CD4-positive, alpha-beta T cell treated with Interleukin-4 for 4 hours (primary cell): ENCODE measurements at places on chromosomes 2 and 18.

- no peak for DNase-seq
Measured at GRCh38 chr2:144154205-144154604, 365.7 kb downstream of the ZEB2 start.

DNA sequence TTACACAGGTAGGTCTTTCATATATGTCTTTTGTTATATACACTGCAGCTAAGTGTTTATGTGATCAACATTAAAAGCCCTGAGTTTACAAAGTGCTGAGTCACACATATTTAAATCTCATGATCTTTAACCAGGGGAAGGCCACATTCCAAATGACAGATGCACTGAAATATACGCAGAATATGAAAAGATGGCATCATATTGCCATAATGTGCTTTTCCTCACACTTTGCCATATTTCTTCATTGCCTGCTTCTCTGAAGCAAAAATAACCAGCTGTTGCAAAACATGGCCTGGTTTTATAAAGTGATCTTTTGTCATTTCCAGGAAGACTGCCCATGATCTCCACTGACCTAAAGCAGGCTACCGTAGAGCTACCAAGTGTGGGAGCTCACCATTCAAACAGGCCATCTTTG, 93.5 kb upstream of the MAPRE2 start:
- no peak for DNase-seq

DNA sequence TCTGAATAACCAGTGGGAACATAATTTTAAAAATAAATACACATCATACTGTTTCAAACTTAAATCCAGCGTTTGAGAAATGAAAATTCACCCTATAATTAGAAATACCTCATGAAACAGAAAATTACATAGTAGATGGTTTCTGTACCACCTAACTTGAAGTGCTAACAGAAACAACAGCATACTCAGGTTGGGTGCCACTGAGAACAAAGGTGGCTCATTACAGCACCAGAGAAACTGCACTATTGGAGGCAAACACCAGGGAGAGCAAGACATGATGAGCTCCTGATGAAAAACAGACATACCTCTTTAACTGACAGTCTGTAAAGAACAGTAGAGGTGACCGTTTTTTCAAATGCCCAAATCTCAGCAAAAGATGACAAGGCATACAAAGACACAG, 12.6 kb downstream of the SULT1C4 start:
- DNase-seq: no peak

DNA sequence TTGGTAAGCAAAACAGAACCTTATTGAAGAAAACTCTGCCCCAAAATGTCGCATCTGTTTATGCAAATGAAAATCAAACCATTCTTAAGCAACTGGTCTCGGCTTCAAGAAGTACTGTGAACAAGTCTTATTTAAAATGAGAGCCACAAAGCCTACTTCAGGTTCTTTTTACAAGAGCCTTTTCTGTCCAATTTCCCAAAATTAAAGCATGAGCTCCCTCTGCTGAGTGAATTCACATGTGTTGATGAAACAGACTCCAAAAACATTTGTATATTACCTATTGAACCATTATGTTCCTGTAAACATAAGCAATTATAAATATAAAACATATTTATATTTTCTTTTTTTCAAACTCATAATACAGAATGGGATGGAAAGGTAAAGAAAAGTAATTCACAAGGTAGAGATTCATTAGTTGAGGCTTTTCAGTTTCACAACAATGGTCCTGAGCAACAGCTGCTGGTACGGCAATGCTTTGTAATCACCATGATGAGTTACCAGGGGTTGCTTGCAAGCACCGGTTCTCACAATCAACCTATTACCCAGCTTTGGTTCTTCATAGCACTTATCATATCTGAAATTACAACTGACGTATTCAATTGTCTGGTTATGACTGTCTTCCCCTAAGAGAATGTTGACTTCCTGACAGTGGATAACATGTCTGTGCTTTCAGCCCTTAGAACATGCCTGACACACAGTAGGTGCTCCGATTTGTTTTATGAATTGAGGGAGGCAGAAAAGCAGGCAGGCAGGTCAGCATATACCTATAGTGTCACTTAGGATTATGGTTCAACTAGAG, 108.4 kb upstream of the BZW1 start:
- DNase-seq: peak; percentile 14

GRCh38 chr2:2742726-2743125, 411.7 kb upstream of the MYT1L start:
- DNase-seq: no peak

GRCh38 chr2:10000541-10000940, 42.8 kb upstream of the KLF11 start:
- no peak for DNase-seq

- DNase-seq: peak; percentile 52
Measured at GRCh38 chr2:176554101-176555048, 285.1 kb downstream of the MTX2 start.

DNA sequence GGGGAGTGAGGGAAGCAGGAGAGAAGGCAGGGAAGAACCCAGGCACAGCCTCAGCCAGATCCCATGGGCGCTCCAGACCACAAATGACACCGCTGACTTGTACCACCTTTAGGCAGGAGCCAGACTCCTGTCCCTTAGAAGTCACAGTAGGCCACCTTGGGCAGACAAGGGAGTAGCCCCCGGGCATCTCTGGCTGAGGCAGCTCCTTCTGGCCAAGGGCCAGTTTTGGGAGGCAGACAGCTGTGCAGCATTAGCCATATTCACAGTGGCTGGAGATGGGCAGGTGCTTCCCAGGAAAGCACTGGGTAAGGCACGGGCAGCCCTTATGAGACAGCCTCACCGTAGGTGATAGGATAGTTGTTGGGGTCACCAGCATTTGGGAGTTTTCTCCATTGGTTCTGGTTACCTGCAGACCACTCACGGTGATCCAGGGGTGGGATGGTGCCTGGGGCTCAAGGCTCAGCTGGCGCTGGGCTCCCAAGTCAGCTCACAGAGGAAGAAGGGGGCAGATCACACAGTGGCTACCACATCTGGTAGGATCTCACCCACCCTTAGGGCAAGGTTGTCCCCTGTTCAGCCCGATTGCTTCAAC, 2.1 kb downstream of the ASTL start:
- DNase-seq: no peak

DNA sequence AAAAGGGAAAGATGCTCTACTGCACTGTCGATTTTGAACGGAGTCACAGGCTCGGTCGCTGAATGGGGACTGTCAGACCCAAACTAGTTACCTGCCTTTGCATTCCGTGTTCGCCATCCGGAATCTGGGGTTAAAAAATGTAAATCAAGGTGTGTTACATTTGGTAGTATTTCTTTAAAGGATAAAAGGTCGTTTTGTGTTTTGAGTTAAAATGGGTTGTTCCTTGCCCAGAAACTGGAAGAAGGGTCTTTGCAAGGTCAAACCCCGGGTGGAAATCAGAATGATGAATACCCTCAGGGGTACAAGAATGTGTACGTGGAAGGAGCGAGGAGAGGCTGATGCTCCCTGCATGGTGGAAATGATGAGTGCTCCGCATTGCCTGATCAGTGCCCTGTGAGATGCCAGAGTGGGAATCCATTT, 1.0 kb downstream of the VSNL1 start:
- no peak for DNase-seq

- DNase-seq: no peak
Measured at GRCh38 chr18:34224423-34225217, at the start of gene NOL4. NOL4 (minus strand) TSS chr18:34224913; CDS start chr18:34223253, 1,660 bp downstream.

- no peak for DNase-seq
Measured at GRCh38 chr2:55063713-55064323, 13.6 kb upstream of the RTN4 start.

- no peak for DNase-seq
Measured at GRCh38 chr2:100237770-100238169, 84.5 kb downstream of the LONRF2 start.

DNA sequence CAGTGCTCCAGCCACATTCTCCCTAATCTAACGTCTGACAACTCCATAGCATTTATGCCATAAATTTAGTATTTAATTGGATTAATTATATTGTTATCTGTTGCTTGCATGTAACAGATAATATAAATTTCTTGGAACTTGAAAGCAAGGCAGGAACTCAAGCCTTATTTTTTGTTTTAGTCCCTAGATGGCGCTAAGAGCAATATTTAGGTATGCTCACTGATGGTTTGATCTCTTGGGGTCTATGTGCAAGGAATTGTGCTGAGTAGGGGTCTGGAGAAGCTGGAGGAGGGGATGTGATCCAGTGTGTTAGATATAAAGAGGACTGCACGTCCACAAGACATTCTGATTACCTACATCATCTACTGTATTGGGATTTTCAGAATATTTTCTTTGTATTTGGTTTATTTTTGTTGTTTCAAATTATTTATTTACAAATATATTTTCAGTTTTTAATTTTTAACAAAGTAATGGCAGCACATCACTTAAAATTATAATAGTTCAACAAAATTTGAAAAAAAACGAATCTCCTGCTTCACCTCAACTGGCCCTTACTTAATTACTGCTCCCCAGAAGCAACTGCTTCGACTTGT, 32.8 kb downstream of the KATNAL2 start:
- DNase-seq: no peak

DNA sequence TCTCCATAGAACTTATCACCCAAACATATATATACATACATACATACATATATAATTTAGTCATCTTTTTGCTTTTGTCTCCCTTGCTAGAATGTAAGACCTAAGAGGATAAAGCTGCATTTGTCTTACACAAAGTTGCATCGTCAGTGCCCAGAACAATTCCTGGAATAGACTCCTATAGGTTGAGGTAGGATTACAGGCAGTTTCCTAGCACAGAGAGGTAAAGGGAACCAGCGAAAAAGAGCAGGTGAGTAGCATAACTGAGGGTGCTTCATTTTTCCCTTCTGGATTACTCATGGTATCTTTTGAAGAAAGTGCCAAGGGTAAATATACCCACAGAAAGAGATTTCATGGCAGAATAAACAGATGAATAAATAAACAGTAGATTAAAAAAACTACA, 68.1 kb upstream of the AMMECR1L start:
- DNase-seq: no peak

GRCh38 chr2:231189571-231190495, 8.6 kb upstream of the ARMC9 start:
- no peak for DNase-seq

DNA sequence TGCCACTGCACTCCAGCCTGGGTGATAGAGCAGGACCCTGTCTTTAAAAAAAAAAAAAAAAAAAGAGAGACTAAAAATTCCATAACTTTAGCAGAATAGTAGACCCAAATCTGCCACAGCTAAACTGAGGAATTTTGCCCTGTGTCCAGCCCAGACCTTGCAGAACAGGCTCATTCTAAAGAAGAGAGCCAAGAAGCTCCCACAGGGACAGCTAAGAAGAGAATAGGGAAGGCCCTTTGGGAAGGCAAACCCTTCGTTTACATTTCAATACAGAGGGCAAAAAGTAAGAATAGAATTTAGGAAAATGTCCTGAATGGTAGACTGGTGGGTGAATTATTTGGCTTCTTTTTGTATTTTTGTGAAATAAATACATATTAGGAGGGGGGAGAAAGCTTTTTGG, 21.5 kb upstream of the BZW1 start:
- DNase-seq: no peak
